EH (cell line): ENCODE measurements at places on chromosomes 11 and 22.

DNA sequence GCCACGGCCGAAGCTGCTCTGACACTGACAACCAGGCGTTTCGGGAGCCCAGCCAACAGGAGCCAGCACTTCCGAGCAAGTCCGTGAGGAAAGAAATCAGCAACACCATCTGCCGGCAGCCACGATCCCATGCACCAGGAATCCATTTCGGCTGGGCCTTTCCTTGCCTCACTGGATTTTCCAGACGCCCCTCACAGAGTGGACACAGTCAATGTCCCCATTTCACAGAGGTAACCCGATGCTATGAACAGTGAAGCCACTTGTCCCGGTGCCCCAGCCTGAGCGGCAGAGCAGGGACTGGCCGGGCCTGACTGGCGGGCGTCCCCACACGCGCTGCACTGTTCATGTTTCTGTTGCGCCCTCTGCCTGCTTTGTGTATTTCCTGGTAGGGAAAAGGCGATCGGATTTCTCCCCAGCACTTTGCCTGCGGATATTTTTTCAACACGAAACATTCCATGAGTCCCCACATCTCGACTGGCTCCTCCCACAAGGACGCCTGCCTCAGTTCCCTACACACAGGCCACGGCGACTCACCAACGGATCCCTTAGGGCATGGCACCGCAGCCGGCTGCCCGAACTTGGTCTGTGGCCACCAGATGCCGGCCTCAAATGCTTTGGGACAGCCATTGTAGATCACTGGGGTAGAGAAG lies 55.3 kb downstream of the TRMU start:
- peak; percentile 78 for DNase-seq

DNA sequence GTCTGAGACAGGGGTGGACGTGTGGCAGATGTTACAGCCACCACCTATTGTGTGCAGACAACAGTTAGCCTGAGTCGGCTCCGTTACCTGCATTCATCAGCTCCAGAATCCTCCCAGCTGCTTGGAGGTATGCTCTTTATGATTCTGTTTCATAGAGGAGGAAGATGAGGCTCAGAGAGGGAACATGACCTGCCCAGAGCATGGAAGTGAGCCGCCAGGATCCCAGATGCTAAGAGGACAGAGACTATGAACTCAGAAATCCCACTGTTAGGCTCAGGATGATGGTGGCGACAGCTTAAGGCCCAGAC lies 1.5 kb downstream of the EMID1 start:
- no peak for DNase-seq

DNA sequence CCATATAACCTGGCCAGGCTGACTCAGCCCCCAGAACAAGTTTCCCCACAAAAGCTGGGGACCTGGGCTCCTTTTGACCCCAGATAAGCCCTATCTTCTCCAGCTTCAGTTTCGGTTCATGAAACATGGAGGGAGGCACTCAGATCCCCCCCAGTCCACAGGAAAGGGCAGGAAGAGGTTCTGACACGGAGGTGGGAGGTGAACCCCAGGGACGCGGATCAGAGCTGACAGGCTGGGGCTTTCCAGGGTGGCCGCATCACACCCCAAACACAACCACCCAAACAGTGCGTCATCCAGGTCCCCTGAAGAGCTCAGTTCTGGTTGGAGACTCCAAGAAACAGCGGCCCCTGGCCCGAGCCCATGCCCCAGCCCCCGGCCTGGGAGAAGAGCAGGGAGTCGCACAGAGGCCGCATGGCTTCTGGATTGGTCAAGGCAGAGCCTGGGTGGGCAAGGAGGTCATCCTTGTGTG lies 44.3 kb upstream of the A4GALT start:
- DNase-seq, result no peak

DNA sequence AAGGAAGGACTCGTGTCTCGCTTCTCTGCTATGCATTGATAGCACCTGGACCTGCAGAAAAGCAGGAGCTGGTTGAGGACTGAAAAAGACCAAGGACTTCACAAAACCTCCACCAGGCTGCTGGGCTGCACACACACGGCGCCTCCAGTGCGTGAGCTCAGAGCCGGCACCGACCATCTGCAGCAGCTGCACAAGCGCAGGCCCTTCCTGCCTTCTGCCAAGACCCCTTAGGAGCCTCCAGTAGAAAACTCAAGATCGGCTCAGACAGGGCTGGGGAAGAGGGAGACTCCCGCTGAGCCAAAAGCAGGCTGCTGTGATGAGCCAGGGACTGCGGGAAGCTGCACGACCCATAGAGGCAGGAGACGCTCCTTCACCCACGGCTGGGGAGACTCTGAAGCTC lies 70.9 kb downstream of the PHF21B start:
- no peak for DNase-seq

- DNase-seq, result no peak
These were observed 89.3 kb downstream of the NAT10 start for GRCh38 chr11:34194576-34195335.

DNA sequence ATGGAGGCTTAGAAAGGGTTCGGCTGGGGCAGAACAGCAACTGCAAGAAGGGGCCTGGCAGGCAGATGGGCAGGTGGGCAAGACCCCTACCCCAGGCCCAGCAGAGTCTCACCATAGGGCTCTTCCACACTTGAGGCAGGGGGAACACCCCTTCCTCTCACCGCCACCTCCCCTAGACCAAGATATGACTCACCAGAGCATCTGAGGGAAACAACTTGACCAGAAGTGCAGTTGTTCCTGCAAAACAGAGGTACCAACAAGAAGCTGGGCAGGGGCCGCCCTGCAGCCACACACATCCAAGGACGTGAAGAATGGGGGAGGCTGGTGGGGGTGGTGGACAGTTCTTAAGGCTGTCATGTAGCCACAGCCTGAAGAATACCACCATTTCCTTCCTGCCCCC lies 10.9 kb downstream of the TMPRSS5 start:
- no peak for DNase-seq

- DNase-seq, result no peak
These were observed 62.5 kb upstream of the SUSD2 start for GRCh38 chr22:24118689-24119384.

DNA sequence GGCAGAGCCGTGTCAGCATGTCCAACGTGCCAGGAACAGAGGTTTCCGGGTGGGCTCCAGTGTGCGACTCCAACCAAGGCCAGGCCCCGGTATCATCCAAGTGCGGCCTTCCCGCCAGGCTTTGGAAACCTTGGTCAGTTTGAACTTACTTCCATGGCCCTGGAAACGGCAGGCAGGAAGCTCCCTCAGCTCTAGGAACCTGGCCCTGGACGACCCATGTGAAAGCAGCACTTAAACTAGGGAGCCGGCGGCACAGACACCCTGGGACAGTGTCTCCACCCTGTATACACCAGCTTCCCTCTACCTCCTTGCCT lies 65.2 kb downstream of the MYH9 start:
- DNase-seq, result no peak

- no peak for DNase-seq
These were observed 21.9 kb upstream of the CDON start for GRCh38 chr11:126084608-126084912.

- DNase-seq, result peak; percentile 45
These were observed 101.7 kb upstream of the CSNK2A3 start for GRCh38 chr11:11454671-11455223.

DNA sequence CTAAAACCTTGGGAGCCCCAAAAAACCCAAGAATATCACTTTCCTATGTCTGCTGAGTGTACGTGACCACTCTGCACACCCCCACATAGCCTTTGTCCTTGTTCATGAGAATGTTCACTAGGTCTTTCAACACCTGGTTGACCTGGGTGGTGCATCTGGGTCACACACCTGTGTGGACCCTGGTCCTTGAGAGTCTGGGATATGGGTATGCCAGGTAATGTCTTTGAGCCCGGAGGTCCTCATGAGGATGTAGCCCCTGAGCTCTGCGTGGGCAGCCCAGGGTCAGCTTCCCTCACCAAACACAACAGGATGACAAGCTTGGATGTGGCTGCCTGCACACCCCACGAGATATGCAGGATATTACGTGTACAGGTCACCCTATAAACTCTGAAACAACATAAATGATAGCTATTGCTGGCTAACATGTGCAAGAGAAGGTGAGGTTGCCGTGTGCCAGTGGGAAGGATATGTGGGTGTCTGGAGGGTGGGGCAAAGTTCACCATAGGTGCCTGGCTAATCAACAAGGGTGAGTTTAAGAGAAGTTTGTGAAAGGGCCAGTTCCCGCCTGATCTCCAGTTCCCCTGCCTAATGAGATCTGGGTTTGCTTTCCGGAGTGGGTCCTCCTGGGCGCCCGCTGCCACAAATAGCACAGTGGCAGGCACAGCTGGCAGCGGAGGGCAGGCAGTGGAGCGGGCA lies 1.4 kb upstream of the PPARA start:
- DNase-seq, result no peak

DNA sequence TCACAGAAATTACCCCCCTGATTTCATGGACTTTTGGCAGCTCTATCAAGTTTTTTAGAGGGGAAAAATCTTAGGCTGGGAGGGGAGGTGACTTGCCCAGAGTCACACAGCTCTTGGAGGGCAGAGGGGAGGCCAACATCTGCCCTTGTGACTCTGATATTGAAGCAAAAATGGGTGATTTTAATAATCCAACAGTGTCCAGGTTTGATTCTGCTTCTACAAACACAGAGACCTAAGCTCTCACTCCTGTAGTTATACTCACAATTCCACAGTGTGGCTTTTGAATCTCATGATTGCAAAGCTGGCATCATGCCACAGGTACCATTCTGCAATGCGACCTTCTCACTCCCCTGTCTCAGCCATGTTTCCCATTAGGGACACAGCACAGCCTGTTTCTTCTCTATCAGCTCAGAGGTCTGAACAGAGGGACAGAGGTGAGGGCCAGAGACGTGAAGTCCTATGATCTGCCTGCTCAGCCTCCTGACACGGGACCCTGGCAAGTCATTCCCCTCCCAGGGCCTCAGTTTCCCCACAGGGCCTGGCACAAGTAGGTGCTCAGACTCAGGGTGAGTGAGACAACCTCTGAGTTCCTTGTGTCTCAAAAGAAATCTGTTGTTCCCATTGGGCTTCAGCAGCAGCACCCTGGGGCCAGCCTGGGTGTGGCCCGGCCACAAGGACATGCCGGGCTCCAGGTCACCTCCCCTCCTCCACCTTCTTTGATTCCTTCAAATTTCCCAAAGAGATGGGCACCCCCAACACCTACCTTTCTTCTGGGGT lies 766 bp downstream of the APOL2 start:
- no peak for DNase-seq

DNA sequence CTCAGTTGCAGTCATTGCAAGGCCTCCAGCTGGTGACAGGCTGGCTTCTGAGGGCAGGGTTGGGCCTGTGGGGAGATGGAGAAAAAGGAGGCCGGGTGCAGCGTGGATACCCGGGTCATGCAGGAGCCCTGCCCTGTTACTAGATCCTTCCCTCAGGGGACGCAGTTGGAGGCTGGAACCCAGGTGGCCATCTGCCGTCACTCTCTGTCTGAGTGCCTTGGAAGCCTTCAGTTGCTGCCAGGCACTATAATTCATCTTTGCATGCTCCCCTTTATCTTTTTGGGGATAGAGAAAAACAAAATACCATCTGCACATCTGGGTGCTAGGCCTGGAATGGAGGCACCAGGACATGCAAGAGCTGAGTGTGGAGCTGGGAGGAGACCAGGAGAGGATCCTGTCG lies 82.7 kb downstream of the TP53I11 start:
- no peak for DNase-seq

GRCh38 chr11:69210310-69211035 lies 54.7 kb downstream of the SMIM38 start:
- peak; percentile 27 for DNase-seq

DNA sequence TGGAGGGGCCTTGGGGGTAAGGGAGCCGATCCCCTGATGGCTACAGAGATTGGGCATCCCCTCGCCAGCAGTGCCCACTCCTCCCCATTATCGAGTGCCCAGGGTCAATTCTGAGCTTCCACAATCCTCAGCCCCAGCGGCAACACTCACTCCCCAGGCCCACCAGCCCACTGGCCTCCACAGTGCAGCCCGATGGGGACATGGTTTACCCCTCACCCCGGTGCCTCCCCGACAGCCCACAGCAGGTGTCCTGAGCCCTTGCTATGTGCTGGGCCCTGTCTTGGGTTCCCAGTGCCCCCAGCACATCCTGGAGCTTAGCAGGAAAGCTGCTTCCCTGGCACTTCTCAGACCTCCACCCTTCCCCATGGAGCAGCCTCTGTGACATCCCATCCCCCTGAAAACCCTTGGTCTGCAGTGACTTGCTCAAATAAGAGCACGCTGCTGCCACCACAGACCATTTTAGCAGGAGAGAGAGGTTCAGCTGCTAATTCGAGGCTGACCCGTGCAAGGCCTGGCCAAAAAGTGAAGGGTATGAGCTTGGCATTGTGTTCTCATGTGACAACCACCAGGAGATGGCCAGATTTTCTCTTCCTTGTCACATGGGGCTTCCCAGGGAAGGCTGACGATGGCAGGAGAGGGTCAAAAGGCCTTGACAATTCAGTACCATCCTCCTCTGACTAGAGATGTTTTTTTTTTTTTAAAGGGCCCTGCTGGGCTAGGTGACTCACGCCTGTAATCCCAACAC lies 23.6 kb downstream of the KCNJ4 start:
- DNase-seq, result no peak

DNA sequence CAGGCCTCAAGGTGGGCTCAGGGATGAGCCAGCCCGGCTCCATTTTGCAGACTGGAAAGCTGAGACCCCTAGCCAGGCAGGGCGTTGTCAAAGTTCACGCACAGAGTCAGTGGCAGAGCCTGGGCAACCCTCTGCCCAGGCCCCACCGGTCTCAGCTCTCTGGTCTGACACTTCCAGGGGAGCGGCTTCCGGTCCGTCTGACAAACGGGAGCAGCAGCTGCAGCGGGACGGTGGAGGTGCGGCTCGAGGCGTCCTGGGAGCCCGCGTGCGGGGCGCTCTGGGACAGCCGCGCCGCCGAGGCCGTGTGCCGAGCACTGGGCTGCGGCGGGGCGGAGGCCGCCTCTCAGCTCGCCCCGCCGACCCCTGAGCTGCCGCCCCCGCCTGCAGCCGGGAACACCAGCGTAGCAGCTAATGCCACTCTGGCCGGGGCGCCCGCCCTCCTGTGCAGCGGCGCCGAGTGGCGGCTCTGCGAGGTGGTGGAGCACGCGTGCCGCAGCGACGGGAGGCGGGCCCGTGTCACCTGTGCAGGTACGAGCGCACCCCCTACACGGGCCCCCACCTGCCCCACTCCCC lies 36.0 kb downstream of the CD6 start:
- peak; percentile 5 for DNase-seq

- DNase-seq, result peak; percentile 75
These were observed 49.3 kb downstream of the AHNAK start for GRCh38 chr11:62497132-62497801.

DNA sequence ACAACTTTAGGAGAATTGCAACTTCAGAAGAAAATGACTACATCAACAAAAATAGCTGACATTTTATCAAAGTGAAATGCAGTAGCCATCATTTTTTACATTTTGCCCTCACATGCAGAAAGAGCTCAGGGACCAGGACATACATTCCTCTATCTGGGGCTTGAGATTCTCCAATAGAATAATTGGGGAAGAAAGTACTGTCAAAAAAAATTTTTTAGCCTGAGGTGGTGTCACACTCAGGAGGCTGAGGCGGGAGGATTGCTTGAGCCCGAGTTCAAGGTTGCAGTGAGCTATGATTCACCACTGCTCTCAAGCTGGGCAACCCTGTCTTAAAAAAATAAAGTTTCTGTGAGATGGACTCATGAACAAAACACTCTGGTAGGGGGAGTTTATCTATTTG lies 32.2 kb upstream of the DEPDC7 start:
- DNase-seq, result peak; percentile 9

GRCh38 chr11:130513132-130513531 lies 64.7 kb downstream of the ADAMTS15 start:
- peak; percentile 69 for DNase-seq

- DNase-seq, result no peak
These were observed 27.5 kb downstream of the TXN2 start for GRCh38 chr22:36453855-36454378.

- peak; percentile 80 for DNase-seq
These were observed 18.1 kb downstream of the THY1 start for GRCh38 chr11:119404872-119405271.
